Stimulated activated CD4-positive, alpha-beta T cell treated with anti-CD3 and anti-CD28 coated beads, Interleukin-12 subunit alpha, Interleukin-12 subunit beta, amount 100 ng/mL, for 24 hours (primary cell): ENCODE measurements at places on chromosomes 12 and 14.
A peak's percentile ranks its signal among the peaks of the same experiment; 100 is the strongest.

DNA sequence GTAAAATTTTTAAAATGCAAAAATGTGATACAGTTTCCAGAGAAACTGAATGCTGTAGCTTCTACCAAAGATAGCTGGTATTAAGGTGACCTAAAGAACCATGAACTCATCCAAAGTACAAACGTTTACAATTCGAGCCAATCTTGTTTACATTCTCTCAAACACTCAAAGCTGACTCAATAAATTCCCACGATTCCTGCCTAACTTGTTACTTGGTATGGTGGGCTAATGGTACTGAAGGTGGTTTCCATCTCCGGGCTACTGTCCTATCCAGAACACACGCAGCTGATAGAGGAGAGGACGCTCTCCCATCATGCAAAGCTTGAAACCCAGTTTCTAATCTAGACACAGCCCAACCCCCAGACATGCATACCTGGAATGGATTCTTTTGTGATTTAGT lies 31.5 kb downstream of the RAD9B start:
- DNase-seq = no peak

- DNase-seq = peak; percentile 73
Measured at GRCh38 chr14:70027785-70028428, 148.7 kb downstream of the SMOC1 start.

GRCh38 chr14:97336179-97336578 lies 539.0 kb downstream of the VRK1 start:
- no peak for DNase-seq

- no peak for DNase-seq
Measured at GRCh38 chr14:88003425-88003824, 1.5 kb upstream of the GPR65 start.

DNA sequence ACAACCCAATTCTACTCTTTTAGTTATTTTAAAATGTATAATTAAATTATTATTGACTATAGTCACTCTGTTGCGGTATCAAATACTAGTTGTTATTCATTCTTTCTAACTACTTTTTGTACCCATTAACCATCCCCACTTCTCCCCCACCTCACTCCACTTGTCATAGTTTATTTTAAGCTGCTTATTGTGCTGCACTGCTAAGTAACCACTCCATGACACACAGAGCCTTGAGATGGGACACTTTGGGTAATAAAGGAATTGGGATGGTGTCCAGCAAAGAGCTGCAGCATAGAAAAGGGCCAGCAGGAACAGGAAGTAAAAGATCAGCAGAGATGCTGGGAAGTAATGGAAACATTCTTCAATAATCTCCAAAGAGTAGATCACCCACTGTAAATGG lies 123.0 kb downstream of the RPS29 start:
- DNase-seq = no peak

DNA sequence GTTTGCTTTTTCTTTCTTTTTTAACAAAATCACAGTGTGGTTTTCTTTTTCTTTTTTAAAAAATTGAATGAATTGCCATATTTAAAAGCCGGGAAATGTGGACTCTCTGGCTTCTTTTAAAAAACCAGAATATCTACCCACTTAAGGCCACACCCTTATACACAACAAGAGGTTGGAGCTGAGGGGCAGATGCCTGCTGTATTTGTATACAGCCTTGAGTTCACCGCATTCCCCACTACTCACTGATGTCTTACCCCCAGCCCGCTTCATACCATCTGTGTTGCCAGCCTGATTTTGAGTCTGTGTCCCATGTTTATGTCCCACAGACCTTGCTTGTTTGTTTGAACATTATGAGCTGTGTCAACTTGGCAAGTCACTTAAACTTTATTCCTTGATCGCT lies 14.3 kb downstream of the JDP2 start:
- DNase-seq = no peak

GRCh38 chr14:49957089-49957852 lies 64.4 kb downstream of the ARF6 start:
- no peak for DNase-seq

DNA sequence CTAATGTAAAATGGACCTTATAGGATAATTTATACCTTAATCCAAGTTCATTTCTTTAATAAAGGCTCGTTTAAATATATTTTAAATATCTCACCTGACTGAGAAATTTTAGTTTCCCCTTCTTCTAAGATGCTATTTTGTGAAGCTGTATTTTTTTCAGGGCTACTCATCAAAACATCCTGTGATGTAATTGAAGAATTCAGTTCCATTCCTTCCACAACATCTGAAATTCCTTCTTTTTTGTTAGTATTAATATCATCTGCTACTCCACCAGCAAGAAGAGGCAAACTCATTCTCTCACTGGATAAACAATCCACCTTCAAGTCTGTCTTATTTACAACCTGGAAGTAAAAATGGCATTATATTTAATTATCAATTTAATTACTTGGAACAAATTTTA lies 22.5 kb downstream of the LGALS3 start:
- DNase-seq = no peak

GRCh38 chr14:52307905-52308304 lies 6.2 kb upstream of the PTGER2 start:
- DNase-seq = no peak

- DNase-seq = no peak
Measured at GRCh38 chr14:83863042-83863774, 1666.7 kb upstream of the FLRT2 start.

DNA sequence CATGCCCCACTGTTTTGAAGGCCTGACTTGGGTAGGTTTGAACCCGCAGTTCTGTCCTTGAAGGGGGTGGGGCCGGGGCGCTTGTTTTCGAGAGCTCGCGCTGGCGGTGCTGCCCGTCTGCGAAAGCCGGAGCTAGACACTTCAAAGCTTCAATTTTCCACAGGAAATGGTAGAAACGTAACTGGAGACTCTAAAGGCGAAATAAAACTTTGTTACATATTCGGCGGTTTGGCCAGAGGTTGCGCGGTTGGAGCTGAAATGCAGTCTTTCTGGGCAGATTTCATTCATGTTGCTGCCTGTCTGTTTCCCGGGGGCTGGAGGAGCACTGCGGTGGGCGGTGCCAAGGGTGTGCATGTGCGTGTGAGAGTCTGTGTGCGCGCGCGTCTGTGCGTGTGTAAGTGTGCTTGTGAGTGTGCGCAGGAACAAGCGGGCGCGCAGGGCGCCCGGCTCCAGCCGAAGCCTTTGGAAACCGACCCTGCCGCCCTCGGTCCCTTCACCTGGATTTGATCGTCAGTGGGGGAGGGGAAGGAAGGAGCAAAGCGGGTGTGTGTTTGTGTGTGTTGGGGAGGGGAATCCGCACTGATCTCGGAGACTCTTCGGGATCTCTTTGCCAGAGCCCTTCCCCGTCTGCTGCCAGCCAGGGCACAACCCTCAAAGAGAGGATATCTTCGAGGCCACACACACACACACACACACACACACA lies 227.7 kb upstream of the CRY1 start:
- peak; percentile 63 for DNase-seq

DNA sequence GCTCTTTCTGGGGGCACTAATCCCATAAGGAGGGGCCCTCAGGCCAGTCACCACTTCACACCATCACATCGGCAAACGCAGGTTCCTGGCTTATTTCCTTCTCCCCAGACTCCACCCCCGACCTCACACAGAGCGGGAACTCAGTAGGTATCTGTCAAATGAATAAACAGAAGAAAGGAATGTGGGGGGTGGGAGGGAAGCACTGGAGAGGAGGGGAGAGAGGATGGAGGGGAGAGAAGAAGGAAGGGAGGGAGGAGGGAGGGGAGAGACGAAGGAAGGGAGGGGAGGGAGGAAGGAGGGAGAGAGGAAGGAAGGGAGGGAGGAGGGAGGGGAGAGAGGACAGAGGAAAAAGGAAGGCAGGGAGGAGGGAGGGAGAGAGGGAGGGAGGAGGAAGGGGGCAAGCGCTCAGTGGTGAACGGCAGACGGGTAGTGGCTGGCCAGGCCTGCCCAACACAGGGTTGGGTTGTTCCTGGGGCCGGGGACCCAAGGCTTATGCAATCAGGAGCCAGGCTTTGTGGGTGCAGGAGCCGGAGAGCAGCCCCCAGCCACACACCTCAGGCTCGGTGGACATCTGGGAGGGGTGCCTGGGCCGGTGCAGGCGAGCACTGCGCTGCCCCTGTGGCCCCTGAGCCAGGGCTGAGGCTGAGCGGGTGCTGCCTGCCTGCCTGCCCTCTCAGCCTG lies 52.6 kb upstream of the FBRSL1 start:
- no peak for DNase-seq

DNA sequence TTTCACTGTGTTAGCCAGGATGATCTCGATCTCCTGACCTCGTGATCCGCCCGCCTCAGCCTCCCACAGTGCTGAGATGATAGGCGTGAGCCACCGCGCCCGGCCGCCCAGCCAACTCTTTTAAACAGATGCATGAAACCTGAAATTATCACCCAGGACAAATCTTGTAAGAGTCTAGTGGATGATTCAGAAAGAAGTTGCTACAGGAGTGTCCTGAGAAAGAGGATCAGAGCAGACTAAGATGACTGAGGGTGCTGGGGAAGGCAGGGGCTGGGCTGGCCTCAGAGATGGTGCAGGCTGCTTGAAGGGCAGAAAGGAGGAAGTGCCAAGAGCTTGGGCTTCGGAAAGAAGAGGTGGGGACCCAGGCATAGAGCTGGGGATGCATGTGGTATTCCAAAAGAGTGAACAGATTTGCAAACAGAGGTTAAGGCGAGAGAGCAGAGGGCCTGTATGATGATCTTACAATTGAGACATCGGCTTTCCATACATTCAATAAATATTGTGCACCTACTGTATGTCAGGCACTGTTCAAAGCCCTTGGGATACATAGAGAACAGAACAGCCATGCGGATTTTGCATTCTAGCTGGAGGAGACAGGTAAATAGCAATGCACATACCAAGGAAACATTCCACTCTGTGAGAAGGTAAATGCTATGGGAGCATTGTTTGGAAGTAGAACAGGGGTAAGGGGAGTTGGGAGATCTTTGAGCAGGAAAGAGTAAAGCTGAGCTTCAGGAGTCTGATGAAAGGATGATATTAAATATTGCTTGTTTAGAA lies 7.4 kb upstream of the CD9 start:
- DNase-seq = no peak

DNA sequence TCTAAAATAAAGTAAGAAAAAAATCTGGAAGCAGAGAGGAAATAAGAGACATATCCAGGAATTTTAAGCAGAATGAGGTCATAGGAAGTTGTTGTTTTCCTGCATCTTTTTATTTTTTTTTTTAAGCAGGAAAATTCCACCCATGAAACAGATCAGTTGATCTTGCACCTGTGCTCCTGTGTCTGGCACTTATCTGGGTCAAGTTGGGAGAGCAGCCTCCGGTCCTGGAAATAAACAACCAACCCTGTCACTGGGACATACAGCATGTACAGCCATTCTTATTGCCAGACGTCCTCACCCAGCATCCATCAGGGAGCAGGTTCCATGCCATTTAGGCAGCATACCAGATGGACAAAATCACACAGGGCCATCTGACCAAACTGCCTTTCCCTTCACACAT lies 266.0 kb upstream of the BTG1 start:
- no peak for DNase-seq

GRCh38 chr12:3553681-3554370 lies 62.8 kb downstream of the PRMT8 start:
- DNase-seq = no peak

GRCh38 chr14:66708267-66708666 lies 200.3 kb downstream of the GPHN start:
- DNase-seq = no peak

DNA sequence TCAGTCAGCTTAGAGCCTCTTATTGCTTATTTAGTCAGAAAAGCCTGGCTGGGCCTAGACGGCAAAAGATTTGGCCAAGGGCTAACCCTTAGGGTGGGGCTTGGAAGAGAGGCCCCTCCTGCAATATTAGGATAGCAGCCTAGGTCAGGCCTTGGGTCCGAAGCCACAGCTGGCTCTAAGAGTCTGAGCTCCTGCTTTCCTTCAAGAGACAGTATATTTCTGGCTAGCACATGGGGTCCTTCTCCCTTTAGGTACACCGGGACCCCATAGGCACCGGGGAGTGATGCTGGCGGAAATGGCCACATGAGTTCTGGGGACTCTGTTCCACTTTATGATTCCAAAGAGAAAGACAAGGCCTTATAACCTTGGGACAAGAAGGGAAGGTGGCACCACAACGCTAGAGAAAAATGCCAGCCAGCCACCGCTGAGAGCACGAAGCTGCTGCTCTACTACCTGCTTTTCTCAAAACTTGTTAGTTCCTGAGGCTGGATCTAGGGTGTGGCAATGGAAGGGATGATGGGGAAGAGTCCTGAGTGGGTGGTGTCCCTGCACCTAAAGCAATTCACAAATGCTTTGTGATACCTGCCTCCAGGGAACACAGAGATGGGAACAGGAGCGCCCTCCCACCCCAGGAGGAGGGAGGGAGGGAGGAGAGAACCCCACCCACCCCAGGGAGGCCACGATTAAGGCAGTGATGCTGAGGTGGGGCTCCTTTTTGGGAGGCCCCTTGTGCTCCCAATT lies 3.1 kb upstream of the AVIL start:
- DNase-seq = no peak

GRCh38 chr14:94696518-94696917 lies 73.4 kb downstream of the GSC start:
- DNase-seq = no peak

DNA sequence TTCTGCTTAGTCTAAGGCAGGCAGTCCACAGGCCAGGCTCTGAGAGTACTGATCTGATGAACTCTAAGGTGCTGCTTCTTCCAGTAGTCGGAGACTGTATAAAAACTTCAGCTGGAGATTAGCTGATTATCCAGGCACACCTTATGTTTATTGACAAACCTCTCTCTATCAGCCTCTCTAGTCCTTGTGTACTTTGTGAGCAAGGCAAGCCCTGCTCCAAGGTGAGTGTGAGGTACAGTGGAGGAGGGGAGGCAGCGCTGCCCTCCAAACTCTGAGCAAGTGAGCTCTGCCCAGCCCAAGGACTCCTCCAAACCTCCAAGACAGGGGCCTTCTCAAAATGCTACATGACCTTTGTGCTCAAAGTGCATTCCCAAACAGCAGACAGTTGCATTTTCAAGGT lies 95.9 kb upstream of the CDKN3 start:
- DNase-seq = no peak

DNA sequence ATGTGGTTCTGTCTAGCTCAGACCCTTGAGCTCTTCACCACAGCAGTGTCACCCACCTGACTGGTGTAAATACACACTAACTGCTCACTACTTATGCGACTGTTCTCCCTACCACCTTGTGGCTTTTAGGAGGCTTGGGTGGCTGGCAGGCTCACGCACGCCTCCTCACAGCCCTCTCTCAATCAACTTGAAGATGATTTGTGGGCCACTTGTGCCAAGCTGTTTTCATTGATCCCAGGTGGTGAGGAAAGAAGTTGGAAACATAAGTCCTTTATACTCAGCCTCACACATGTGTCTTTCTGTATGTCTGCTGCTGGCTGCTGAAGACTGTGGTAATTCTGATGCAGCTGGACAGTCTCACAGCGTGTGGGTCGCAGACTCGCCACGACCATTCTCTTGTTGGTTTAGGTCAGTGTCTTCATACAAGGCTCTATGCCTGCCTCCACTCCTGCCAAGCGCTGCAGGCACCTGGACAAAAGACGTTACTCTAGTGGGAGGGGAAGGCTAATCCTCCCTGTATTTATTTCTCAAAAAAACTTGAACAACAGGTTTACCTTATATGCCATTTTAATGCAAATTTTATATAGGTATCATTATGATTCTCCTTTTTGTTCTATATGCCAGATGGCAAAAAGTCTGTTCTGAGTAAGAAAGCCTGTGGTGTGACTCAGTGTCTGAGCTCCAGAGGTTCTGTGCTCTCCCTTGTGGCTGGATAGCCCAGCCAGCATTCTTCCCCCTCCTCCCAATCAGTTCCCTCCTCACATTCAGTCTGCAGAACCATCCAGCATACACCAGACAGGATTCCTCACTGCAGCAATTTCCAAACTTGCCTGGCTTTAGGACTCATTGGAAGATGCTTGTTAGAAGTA lies 115.6 kb downstream of the DIP2B start:
- peak; percentile 11 for DNase-seq

GRCh38 chr14:100077441-100077840 lies 12.2 kb downstream of the EVL start:
- DNase-seq = no peak

GRCh38 chr14:42323426-42323825 lies 716.8 kb downstream of the LRFN5 start:
- no peak for DNase-seq
